ENCODE measurements at places on chromosomes 2 and 18. TPM values are rescaled to one million over a fixed set of nuclear protein-coding genes. Genes with fewer than 3 reads are reported as not detected.

GRCh38 chr2:216842636-216843035 lies 17.2 kb downstream of the TNP1 start:
- peak; percentile 50 for DNase-seq

DNA sequence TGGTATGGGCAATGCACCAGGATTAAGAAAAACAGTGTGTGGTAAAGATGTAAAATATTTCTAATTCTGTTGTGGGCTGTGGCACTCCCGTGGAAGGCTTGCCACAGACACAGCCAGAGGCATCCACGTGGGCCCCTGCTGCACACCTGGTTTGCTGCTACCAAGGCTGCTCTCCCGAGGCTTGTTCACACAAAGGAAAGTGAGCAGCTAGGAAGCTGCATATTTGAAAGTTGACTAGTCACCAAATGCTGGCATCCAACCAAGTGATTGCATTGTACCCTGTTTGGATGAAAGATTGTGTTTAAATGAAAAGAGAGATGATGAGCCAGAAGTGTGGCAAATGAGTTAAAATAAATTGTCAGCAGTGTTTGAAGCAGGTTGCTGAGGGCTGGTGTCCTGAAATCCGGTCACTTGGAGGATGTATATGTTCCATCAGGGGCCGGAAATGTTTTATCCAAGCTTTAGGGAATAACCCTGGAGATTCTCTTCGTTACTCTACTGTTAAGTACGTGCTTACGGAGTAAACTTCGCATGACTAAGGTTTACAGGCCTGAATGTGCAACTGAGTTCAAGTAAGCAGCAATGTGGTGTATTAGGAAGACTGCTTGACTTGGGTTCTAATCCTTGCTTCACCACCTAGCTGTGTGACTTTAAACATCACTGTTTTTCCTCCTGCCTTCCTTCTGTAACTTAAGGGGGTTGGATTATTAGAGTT lies 86.1 kb downstream of the MSH2 start:
- DNase-seq = no peak

DNA sequence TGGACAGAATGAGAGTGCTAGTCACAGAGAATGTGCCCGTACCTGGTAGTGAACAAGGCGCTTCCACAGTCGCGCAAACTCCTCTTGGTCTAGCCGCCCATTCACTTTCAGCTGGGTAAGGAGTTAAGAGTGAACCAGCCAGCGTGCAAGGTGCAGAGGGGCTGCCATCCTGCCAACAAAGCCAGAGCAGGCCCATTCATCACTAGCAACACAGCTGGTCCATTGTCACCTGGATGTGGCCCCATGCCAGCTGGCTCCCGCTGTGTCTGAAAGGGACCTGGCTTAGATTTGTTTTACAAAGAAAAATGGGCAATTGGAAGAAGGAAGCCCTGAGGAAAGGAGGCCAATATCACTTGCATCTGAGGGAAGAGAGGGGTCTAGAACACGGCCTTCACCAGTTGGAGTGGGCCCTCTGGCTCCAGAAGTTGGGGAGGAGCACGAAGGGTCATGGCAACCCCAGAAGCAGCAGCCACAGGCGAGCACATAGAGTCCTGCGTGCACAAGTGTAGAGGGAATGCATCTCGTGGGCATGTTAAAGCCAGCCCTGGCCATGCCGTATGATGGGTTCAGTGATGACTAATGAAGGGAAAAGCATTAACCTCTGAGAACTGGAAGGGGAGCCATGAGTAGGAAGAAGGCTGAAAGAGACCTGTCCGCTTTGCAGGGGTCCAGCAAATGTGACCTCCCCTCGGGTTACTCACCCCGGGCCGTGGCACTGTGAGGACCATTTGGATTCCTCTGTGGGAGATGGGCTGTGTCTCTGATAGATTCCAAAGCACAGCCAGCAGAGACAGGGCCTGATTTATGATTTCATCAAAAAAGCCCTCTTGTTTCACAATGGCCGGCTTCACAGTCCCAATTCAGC lies 70.6 kb downstream of the CAPN13 start:
- no peak for DNase-seq

DNA sequence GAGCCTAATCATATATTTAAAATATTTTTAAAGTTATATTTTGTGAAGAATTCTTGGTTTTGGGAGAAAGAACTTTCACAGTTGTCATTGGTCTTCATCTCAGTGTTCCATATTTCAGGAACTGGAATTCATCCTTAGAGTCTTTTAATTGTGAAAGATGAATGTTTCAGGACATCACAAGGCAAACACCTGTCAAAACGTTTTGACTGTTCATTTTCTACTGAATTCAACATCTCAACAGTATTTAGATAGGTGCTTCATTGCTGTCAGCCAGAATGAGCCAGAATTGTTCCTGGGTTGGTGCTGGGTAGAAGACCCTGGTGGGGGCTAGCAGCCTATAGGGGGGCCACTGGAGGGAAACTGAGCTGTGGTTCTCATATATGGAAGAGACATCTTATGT lies 255.1 kb upstream of the CXCR4 start:
- no peak for DNase-seq

DNA sequence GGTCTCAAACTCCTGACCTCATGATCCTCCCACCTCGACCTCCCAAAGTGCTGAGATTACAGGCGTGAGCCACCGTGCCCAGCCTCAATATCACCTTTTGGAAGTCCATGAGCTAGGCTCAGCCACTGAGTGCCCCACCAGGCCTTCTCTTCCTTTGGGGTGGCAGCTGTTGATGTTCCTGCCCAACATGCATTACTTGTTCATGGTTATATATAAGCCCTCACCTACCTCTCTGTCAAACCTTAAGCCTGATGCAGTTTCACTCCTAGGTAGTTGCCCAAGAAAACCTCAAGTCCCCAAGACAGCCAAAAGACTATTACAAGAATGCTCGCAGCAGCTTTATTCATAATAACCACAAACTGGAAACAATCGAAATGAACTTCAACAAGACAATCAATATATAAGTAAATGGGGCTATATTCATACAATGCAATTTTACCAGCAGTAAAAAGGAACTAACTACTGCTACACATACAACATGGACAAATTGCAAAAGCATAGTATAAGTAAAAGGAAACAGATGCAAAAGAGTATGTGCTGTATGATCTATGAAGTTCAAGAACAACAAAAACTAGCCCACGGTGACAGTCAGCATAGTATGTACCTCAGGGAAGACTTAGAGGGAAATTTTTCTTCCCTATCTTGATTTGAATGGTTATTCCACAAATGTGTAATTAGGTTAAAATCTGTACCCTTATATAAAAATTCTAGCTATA lies 59.6 kb upstream of the REL start:
- DNase-seq = no peak

GRCh38 chr18:21335927-21336488 lies 94.0 kb downstream of the GREB1L start:
- no peak for DNase-seq

GRCh38 chr2:1746174-1747064 lies 2.1 kb upstream of the PXDN start:
- no peak for DNase-seq

GRCh38 chr2:171626949-171627348 lies 60.3 kb upstream of the DYNC1I2 start:
- no peak for DNase-seq

DNA sequence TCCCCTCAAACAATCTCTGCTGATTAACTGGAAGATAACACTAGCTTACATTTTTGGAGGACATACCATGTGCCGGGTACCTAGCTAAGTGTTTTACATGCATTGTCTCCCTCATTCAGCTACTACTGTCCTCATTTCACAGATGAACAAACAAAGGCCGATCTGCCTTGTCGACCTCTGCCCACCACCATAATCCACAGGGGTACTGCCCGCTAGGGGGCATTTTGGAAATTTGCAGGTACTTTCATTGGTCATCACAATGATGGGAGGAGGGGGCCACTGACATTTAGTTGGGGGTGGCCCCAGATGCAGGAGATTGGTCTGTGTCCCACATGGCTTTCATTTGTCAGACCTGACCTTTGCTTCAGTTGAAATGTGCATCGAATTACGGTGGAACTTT lies 3.9 kb upstream of the TMEM163 start:
- DNase-seq = no peak

GRCh38 chr2:189261431-189261841 lies 81.9 kb upstream of the COL5A2 start:
- DNase-seq = peak; percentile 92

- DNase-seq = no peak
Observed at GRCh38 chr18:25074925-25075324, 277.0 kb downstream of the ZNF521 start.

Gene C2orf42
- polyA plus RNA-seq = 10.4 TPM

Gene IKZF2
- 4.4 TPM for polyA plus RNA-seq

Gene SCN1A
- 0.26 TPM for polyA plus RNA-seq

All from muscle of arm (tissue), 14 donors.